ENCODE measurements at places on chromosomes 7 and 10.

- no peak for DNase-seq
Measured at GRCh38 chr10:5530412-5530806, 5.6 kb downstream of the CALML3 start.

DNA sequence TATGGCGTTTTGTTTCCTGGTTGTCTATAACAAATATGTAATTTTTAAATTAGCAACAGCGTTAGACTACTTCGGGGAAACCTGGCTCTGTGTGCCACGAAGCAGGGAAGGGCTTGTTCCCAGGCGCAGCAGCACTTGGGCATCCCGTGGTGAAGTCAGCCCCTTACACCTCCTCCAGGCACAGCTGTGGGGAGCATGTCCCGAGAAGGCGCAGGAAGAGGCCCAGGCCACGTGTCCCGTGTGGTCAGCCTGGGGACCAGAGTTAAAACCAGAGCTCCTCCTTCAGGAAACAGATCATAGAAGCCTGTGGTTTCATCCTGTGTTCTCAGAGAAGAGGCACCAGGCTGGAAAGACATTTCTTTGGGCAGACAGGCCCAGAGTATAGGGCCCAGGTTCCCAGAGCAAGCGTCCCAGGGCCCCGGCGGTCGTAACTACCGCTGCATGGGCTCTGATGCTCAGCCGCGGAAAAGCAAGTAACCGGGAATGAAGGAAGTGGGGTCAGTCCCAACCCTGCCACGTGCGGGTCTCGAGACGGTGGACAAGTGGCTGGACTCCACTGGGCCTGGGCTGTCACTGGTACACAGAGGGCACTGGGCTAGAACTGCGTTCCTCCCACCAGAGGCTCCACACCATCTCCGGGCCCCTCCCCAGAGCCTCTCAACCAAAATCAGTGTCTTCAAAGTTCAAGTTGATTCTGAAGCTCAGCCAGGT lies 7.1 kb downstream of the NUDT1 start:
- DNase-seq = peak; percentile 95

GRCh38 chr7:53697913-53698312 lies 662.5 kb downstream of the POM121L12 start:
- no peak for DNase-seq

GRCh38 chr7:55250313-55250712 lies 114.8 kb upstream of the LANCL2 start:
- peak; percentile 53 for DNase-seq

GRCh38 chr7:151018421-151019129 lies 5.7 kb downstream of the ATG9B start:
- no peak for DNase-seq

DNA sequence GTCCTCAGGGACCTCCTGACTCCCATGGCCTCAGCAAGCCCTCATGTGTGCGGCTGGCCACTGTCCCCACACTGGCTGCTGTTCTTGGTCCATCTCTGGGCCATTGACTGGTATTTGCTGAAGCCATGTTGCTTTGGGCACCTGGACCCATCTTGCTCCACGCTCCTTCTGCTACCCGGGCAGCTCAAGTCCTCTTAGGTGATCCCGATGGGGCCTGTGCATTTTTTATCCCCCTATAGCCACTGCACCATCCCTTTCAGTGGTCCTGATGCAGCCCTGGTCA lies 16.7 kb downstream of the RAMP3 start:
- no peak for DNase-seq

GRCh38 chr10:10797513-10797912 lies 220.2 kb upstream of the CELF2 start:
- no peak for DNase-seq

- DNase-seq = no peak
Measured at GRCh38 chr7:132351954-132352499, 224.2 kb downstream of the PLXNA4 start.

- DNase-seq = no peak
Measured at GRCh38 chr7:42766782-42767423, 145.0 kb downstream of the C7orf25 start.

DNA sequence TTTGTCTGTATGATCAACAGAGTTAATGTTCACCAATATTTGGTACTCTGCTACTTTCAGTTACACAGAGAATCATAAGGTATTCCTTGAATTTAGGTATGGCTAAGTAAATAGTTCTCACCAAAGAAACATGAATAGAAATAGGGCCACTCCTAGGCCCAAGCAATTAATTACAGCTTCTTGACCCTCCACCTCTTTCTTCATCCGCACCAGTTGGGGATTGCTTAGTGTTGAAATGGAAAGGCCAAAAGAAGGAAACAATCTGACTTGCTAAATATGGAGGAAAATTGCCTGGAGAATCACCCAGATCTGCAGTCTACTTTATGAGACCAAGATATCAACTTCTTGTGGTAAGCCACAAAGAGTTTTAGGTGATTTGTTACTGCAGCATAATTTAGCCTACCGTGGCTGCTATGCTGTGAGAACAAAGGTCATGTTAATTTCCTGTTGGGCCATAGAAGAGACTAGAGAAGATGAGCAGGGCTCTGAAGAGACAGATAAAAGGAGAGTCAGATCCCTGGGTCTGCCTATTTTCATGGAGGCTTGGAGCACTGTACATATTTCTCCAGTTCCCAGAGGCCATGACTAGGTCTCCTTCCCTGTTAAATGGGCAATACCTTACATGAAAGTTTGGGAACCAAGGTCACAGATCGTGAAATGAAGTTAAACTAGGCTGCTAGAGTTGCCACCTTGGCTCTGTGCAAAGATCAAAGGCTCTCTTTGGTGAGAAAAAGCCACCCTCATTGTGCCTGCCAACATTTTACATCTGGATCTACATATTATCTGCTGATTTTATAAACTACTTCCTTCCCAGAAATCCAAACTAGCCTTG lies 93.3 kb upstream of the GDF10 start:
- no peak for DNase-seq

GRCh38 chr10:93629647-93630305 lies 17.4 kb downstream of the PDE6C start:
- no peak for DNase-seq

DNA sequence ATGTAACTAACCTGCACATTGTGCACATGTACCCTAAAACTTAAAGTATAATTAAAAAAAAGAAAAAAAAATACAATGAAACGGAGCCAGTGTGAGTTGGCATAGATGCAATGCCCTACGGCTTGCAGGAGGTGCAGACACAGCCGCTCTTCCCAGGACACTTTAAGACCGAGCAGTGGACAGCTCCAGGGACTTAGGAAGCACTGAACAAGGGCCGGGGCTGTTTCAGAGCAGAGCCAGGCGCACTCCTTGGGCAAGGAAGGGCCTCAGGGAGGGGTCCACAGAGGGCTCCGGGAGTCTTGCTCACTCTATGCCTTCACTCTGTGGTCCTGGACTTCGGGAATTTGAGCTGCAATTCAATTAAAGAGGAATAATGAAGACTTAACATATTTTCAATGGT lies 355.3 kb downstream of the TCERG1L start:
- no peak for DNase-seq

GRCh38 chr10:48445932-48446331 lies 139.5 kb downstream of the MAPK8 start:
- no peak for DNase-seq

DNA sequence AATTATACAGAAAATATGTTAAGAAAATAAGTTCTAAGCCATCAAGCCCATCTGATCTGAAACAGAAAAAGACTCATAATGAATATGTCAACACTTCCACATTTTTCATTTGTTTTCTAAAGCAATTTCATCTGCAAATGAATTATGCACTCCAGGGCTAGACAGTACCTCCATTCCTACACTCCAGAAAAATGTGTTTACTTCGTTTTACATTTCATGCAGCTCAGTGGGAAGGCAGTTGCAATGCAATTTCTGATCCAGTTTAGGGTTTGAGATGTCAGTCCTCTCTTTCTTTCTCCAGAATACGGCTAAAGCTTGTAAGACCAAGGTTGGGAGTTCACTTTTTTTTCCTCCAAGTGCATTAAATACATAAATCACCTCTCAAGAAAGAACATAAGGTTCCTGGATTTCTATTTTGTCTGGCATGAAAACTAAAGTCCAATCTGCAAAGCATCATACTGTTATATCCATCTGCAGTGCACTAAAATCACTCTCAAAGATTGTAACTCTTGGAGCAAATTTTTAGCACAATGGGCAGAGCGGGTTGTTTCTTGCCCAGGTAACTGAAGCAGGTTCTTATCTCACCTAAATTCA lies 348.8 kb upstream of the C7orf33 start:
- DNase-seq = no peak

DNA sequence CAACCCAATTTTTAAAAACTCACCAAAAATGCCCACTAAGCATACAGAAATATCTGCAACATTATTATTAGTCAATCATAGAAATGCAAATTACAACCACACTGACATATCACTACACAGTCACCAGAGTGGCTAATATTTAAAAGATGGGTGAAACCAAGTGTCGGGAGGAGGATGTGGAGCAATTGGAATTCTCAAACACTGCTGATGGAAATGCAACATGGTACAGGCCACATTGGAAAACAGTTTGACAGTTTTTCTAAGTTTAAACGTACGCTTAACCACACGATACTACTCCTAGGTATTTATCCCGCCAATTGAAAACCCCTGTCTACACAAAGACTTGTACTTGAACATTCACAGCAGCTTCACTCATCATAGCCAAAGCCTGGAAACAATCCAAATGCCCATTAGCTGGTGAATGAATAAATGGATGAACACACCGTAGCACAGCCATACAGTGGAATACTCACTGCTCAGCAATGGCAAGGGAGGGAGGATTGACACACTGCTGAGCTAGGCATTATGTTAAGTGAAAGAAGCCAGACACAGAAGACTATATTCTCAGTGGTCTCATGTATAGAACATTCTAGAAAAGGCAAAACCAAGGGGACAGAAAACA lies 16.3 kb downstream of the GCK start:
- DNase-seq = no peak

GRCh38 chr10:89278034-89278535 lies 23.8 kb upstream of the IFIT2 start:
- peak; percentile 96 for DNase-seq

- no peak for DNase-seq
Measured at GRCh38 chr7:55475855-55476803, 96.2 kb downstream of the VOPP1 start.

DNA sequence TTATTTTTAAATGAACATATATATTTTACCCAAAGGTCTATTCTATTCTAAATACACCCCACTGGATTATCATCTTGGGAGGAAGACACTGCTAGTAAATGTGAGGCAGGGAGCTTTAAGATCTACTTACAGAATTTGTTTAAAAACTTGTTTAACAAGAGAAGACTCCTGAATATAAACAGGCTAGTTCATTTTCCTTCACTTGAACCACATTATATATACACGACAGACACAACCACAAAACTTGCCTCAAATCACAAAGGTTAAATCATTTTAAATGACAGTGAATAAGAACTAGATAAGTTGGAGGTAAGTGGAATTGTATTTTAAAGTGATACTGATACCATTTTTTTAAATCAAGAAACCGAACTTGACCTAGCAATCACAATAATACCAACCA lies 109.2 kb downstream of the ATE1 start:
- DNase-seq = no peak

- peak; percentile 84 for DNase-seq
Measured at GRCh38 chr10:48333856-48334255, 27.4 kb downstream of the MAPK8 start.
